ENCODE measurements at places on chromosomes 2 and 18. TPM values are rescaled to one million over a fixed set of nuclear protein-coding genes. Genes with fewer than 3 reads are reported as not detected.

The ANKRD44 gene
- 15.6 TPM for total RNA-seq

The PPP1R7 gene
- 60.8 TPM for total RNA-seq

GRCh38 chr18:79668203-79668602 is 11.4 kb upstream of the CTDP1 start:
- no peaks in the 10 kb centered on the region for H3K4me1 ChIP-seq
- no peaks in the 10 kb centered on the region for H3K36me3 ChIP-seq
- no peak overlapping the region for H3K27ac ChIP-seq
- DNase-seq, result no peak

GRCh38 chr2:216350214-216350791 is 22.0 kb downstream of the MARCHF4 start:
- no peaks in the 10 kb centered on the region for H3K27me3 ChIP-seq
- H3K36me3 ChIP-seq, result no peaks in the 10 kb centered on the region
- peak; percentile 81 for DNase-seq

The PDE11A gene
- total RNA-seq, result 0.56 TPM

DNA sequence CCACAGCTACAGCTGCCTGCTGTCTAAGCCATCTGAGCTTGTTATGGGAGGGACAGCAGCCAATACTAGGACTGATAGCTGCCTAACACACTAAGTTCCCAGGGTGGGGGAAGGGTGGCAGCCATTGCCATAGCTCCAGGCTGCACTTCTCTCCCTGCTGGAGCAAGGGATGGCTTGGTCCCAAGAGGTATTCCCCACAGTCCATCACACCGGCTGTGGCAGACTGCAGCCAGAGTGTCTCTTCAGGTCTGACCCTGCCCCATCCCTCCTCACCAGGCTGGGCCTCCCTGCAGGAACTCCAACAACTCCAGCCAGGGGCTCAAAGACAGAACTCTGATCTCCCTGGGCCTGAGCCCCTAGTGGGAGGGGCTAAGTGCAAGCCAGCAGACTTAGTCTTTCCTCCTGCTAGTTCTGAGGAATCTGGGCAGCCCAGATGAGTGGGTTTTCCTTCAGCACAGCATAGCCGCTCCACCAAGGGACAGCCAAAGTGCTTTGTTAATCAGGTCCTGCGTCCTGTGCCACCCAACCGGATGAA is 632.1 kb downstream of the SOCS6 start:
- no peak overlapping the region for H3K27ac ChIP-seq
- no peak overlapping the region for H3K4me3 ChIP-seq

DNA sequence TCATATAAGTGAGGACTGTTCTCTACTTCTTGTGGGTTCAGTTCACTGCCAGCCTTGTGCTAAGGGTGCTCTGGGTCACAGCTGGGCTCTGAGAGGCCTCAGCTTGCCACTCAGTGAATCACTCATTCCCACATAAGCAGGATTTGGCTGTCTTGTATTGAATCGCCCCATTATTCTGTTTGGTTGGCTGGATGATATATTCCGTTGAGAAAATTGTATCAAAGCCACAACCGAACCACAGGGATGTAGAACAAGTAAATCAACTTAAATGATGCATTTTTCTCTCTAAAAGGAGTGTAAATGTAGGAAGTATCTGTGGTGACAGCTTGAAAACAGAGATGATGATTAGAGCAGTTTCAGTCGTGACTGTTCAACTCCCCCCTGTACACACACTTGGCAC is 39.6 kb downstream of the TTC39C start:
- no peaks in the 10 kb centered on the region for H3K36me3 ChIP-seq
- DNase-seq, result peak; percentile 47
- H3K27ac ChIP-seq, result no peak overlapping the region
- no peak overlapping the region for H3K4me3 ChIP-seq

- H3K4me3 ChIP-seq, result no peak overlapping the region
- H3K27ac ChIP-seq, result no peak overlapping the region
- DNase-seq, result no peak
- H3K36me3 ChIP-seq, result peaks cover 47% of the 10 kb centered on the region
Observed at GRCh38 chr2:61478086-61478485, 7.2 kb upstream of the USP34 start.

DNA sequence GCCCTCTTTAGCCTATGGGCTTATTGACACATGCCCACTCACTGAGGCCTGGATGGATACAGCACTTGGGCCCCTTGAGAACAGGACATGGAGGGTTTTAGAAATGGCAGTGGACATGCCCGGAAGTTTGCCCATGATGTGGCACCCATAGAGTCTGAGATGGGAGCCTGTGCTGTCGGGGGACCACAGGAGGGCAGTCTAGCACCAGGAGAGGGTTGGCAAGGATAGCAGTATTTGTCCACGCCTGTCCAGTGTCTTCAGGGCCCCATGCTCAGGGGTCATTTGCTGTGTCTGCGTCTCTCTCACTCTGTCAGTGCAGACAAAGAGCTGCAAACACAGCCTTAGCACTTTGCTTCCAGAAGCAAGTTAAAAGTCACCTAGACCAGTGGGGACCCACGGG is 48.7 kb downstream of the IL1RL2 start:
- DNase-seq, result peak; percentile 29
- H3K36me3 ChIP-seq, result no peaks in the 10 kb centered on the region
- H3K27me3 ChIP-seq, result no peaks in the 10 kb centered on the region
- H3K4me1 ChIP-seq, result peaks cover 7% of the 10 kb centered on the region
- no peak overlapping the region for H3K4me3 ChIP-seq

The ALMS1 gene
- total RNA-seq, result 30.8 TPM

DNA sequence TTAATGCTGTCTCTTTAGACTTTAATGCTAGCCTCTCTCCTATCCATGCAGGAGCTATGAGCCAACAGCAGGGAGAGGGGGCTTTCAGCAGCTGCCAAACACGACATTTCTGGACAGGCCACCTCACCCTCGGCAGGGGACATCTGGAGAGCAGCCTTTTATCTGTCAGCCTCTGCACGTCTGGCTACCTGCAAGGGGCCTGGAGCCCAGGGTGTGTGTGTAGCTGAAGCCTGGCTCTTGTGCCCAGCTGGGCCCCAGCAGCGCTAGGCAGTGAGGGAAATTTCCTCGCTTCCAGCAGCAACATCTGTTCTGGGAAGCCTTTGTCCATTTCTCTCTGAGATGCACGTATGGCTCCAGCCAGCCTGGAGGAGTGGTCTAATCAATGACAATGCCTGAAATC is 728.7 kb upstream of the ID2 start:
- peaks cover 4% of the 10 kb centered on the region for H3K27me3 ChIP-seq
- H3K27ac ChIP-seq, result no peak overlapping the region
- H3K4me3 ChIP-seq, result no peak overlapping the region

The PARD6G gene
- 3.3 TPM for total RNA-seq

DNA sequence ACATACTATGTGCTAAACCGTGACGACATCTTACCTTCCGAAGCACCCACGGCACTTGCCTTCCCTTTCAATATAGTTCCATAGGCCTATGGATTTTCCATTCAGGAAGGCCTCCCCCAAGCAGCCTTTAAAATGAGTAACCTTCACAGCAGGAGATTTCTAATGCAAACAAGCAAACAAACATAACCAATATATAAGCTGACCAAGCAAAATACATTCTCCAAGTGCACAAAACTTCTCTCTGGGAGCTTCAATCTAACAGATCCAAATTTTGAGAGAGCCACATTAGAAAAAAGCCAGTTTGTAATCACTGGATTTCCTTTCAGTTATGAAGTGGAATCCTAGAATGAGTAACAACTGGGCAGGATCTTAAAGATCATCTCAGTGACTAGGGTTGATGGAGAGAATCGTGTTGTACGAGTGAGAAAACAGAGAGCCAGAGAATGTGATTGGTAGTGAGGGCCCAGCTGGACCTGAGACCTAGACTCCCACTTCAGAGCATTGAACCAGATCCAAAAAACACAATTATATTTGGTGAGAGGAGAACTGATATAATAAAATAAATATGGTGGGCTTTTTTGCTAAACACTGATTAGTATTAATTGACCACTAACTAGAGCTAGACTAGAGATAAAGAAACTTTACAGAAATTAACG is 145.6 kb downstream of the LAMA1 start:
- H3K36me3 ChIP-seq, result peaks cover 4% of the 10 kb centered on the region
- no peak for DNase-seq
- H3K4me1 ChIP-seq, result no peaks in the 10 kb centered on the region
- H3K4me3 ChIP-seq, result no peak overlapping the region
- no peak overlapping the region for H3K27ac ChIP-seq

GRCh38 chr2:62956651-62957050 is 94.0 kb upstream of the OTX1 start:
- DNase-seq, result no peak
- H3K4me1 ChIP-seq, result no peaks in the 10 kb centered on the region
- H3K36me3 ChIP-seq, result peaks cover 6% of the 10 kb centered on the region
- no peaks in the 10 kb centered on the region for H3K27me3 ChIP-seq

The LAMA3 gene
- total RNA-seq, result 0.18 TPM

DNA sequence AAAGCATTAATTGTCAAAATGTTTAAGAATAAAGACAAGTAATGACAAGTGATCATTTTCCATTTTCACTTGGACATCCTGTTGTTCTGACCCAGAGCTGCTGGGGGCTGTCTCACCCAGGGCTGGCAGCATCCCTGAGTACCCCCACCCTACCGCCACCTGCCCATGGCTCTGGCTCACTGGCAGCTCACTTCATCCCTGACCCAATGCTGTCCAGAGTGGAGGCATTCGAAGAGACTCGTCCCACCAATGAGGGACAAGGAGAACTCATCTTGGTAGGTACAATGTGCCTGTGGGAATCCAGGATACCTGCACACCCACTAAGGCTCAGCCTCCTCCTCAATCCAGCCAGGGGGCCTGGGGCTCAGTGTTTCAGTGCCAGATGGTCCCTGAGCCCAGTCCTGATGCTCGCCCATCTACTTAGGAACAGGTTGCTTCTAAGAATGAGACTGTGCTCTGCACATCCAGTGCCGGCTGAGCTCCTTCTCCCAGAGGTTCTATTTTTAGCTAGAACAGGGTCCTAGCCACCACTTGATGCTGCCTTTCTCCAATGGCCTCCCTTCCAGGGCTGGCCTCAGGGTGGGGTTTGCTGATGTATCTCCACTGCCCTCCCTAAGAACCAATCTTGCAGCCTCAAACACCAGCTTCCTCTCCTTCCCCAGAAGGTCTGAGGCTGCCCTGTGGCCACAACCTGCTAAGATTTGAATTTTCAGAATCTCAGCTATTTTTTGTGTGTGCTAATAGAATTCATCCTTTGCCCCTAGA is 53.7 kb downstream of the ADD2 start:
- no peak overlapping the region for H3K4me3 ChIP-seq
- H3K36me3 ChIP-seq, result no peaks in the 10 kb centered on the region
- H3K4me1 ChIP-seq, result no peaks in the 10 kb centered on the region
- DNase-seq, result no peak
- H3K27ac ChIP-seq, result no peak overlapping the region

The RSAD2 gene
- total RNA-seq, result not detected

DNA sequence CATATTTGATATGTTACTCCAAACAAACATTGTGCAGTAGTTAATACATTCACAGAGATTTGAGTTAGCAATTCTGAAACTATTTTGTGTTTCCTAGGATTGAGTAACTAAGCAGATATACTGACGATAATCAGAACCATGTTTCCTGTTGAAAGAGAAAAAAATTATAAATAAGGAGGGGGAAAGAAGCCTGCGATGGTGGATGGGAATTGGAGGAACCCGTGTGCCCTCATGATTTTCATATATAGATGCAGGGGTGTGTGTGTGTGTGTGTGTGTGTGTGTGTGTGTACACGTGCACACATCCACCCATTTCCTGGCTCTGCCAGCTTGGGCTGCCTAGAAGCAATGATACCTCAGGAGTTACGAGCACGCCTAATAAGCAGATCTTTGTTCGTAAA is 56.9 kb downstream of the LPIN2 start:
- H3K27ac ChIP-seq, result peak overlapping the region; percentile 29
- DNase-seq, result no peak
- no peak overlapping the region for H3K4me3 ChIP-seq
- peaks cover 24% of the 10 kb centered on the region for H3K36me3 ChIP-seq
- no peaks in the 10 kb centered on the region for H3K27me3 ChIP-seq
- peaks cover 2% of the 10 kb centered on the region for H3K4me1 ChIP-seq

- H3K4me1 ChIP-seq, result no peaks in the 10 kb centered on the region
- H3K27me3 ChIP-seq, result no peaks in the 10 kb centered on the region
- DNase-seq, result no peak
Observed at GRCh38 chr18:7146067-7146466, 28.5 kb upstream of the LAMA1 start.

GRCh38 chr2:96218508-96219131 is 10.0 kb upstream of the STARD7 start:
- no peaks in the 10 kb centered on the region for H3K27me3 ChIP-seq
- H3K27ac ChIP-seq, result no peak overlapping the region
- DNase-seq, result no peak
- H3K4me3 ChIP-seq, result no peak overlapping the region

DNA sequence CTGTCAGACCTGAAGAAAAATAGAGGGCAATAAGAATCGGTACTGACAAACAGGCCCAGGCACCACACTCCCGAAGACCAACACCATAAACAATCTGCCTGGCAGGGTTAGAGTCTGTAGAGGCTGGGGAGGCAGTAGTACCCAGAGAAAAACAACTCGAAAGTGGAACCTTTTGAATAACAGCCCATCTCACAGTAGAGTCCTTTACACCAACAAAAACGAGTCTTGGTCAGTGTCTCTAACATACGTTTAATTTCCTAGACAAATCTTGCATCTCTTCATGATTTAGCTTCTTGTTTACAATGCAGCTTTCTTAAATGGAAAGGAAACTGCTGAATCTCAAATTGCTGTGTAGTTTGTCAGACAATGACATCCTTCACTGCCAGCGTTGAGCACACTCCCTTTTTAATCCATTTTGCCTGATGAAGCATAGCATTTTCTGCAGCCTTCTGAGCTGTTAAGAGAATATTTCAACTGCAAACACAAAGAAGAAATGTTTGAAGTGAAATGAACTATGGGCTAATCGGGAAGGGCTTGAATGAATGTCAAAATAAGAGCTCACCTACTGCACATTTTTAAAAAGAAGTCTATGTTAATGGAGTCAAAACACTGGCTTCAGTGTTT is 73.1 kb upstream of the DSG1 start:
- no peak overlapping the region for H3K27ac ChIP-seq
- DNase-seq, result no peak
- no peak overlapping the region for H3K4me3 ChIP-seq
- no peaks in the 10 kb centered on the region for H3K27me3 ChIP-seq

GRCh38 chr2:149036507-149037293 is 1.8 kb upstream of the LYPD6B start:
- H3K36me3 ChIP-seq, result no peaks in the 10 kb centered on the region
- DNase-seq, result no peak
- H3K4me3 ChIP-seq, result no peak overlapping the region

DNA sequence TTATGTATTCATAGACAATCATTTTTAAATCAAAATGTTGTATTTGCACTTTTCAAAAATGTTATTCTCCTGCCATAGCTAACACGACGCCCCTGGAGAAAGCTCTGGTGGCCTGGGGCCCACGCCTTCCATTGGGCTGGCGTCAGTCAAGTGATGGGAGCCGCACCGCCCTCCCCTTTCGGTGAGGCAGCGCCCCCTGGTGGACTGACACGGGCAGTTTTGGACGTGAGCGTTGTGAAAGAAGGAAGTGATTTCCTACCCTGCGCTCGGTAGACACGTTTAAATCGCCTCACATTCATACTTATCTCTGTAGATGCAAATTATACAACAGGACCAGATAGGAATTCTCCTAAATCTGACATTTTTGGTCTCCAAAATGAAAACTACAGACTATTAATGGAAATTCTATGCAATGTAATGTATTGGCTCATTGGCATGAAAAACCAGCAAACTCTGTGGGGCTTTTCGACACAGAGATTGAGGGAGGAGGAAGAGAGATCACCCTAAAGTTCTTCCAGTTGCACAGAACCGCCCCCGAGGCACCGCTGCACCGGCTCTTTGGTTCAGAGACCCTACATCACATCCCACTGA is 326.2 kb upstream of the SOX11 start:
- no peaks in the 10 kb centered on the region for H3K36me3 ChIP-seq
- no peaks in the 10 kb centered on the region for H3K27me3 ChIP-seq
- no peak overlapping the region for H3K27ac ChIP-seq
- H3K4me3 ChIP-seq, result no peak overlapping the region
- DNase-seq, result peak; percentile 4
- H3K4me1 ChIP-seq, result no peaks in the 10 kb centered on the region

All from IMR-90 (cell line).